CD4-positive, alpha-beta T cell treated with Interleukin-2 at 100 ng/mL for 4 hours (primary cell): ENCODE measurements at places on chromosomes 4 and X.
A peak's percentile ranks its signal among the peaks of the same experiment; 100 is the strongest.

GRCh38 chrX:140766024-140766611, 56.6 kb downstream of the LINC00632 start:
- peak; percentile 41 for DNase-seq

GRCh38 chrX:23784470-23785331, 1.7 kb downstream of the SAT1 start:
- no peak for DNase-seq

- DNase-seq = no peak
Measured at GRCh38 chrX:86133761-86134160, 14.5 kb upstream of the DACH2 start.

- DNase-seq = no peak
Measured at GRCh38 chr4:80367737-80368136, 32.2 kb downstream of the CFAP299 start.

- no peak for DNase-seq
Measured at GRCh38 chr4:152843481-152844090, 63.8 kb downstream of the ARFIP1 start.

GRCh38 chr4:153589703-153590595, 94.1 kb upstream of the TLR2 start:
- DNase-seq = no peak
